Anterior cingulate cortex (tissue), 58 donors: ENCODE measurements at places on chromosomes 3 and 15.

GRCh38 chr3:187230011-187230410 lies 32.7 kb downstream of the RTP1 start:
- no peak for DNase-seq

DNA sequence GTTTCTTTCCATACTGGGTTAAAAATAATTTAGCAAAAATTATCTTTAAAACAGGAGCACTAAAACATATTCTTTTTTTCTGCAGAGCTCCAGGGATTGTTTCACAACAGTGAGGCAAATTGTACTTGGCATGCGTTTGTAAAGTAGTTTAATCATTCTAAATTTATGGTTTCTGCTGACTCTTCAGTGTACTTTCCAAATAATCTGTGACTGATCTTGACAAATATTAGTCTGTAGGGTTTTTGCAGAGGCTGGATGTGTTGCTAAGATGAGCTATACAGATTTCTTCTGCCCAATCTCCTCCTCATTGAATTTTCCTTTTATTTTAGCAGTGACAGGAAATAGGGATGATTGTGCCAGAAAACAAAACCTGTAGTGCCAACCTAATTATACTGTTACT lies 328.0 kb upstream of the MANF start:
- no peak for DNase-seq

DNA sequence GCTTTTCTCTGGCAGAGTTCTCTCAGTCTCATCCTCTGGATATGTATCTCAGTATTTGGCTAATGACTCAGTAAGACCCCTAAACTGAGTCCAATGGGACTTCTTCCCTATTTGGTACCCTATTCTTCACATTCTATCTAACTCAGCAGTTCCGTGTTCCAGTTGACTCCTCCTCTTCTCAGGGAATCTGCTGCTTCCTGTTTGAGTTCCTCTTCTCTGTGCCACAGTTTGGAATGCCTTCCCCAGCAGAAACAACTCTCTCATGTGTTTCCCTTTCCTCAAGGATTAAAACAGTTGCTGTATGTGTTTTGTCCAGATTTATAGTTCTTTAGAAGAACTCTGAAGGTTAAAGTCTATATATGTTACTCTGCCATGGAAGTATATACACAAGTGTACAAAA lies 344.0 kb upstream of the RARB start:
- no peak for DNase-seq

DNA sequence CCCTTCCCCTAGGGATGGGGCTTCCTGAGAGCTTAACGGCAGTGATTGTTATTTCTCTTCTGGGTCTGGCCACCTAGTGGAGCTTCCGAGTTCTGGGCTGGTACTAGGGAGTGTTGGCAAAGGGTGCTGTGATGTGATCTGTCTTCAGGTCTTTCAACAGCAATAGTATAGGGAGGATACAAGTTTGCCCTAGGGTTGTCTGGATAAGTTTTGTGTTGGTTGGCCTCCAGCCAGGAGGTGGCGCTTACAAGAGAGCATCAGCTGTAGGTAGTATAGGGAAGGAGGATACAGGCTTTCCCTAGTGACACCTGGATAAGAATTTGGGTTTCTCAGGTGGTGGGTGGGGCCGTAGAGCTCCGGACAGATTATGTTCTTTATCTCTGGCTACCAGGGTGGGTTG lies 19.2 kb upstream of the CPOX start:
- DNase-seq: no peak

DNA sequence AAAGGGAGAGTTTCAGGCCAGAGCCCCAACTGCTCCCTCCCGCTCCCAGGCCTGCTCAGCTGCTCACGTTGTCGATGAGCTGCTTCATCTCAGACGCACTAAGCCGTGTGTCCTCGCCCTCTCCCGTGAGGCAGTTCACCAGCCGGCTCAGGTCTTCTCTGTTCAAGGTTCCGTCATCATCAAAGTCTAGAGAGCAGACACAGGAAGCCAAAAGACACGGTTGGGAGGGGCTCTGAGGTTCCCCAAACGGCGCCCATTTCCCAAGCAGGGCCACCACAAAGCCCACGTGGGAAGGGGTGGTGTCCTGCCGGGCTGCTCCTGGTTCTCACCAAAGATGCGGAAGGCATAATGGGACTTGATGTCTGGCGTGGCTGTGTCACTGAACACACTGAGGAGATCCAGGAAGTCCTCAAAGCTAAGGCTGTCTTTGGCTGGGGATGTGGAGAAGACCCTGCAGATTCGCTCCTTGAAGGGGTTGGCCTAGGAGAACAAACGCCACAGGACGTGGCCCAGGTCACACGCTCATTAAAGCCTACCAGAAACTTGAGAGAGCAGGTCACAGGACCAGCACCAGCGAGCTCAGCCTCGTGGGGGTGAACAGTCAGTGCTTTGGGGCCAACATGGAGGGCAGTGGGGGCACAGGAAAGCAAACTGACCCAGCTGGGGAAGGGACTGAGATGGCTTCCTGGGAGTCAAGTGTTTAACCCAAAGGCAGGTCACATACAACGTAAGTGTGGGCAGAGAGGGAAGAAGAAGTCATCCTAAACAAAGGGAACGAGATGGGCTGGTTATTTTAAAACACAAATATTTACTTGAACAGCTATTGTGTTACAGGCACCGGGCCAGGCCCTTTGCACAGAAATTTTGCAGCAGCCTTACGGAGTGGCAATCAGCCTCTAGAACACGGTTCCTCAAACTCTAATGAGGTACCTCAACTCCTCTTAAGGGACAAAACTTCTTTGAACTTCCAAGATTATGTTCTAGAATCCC lies 2.4 kb downstream of the CIB1 start:
- DNase-seq: no peak
